Cerebellar nuclear complex (tissue), 1 donor: ENCODE measurements at places on chromosomes 1 and 21.

DNA sequence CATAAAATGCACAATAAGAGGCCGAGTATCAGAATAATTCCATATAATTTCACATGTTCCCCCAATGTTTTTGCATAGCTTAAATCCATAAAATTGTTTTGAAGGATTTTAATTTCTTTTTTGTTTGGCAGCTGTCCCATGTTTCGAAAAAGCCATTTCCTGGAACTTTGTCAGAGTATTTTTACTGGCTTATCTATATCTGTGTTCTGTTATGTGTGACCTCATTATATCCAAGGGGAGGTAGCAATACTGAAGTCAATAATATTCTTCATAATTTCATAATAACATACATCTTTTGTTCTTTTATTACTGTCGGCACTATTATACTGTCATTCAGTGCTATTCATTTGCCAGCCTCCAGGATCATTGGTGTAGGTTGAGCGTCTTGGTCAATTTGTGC is 9.4 kb upstream of the BACH1 start:
- no peak for DNase-seq

GRCh38 chr1:175449306-175449705 is 256.7 kb upstream of the KIAA0040 start:
- DNase-seq = no peak

DNA sequence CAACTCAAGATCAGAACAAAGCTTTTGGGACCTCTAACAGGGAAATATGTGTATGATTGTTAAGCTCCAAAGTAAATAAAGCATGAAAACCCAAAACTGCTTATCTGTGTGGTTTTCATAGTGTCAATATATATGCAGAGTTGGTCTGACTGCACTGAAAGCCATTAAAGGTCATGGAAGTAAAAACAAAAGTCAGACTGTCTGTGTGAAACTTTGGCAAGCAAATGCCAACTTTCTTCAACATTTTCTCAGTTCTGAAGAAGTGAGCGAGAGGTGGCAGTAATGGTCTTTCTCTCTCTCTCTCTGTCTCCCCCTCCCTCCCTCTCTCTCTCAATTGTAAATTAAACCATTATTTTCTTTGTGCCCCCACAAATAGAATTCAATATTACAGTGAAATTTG is 100.1 kb upstream of the S1PR1 start:
- DNase-seq = no peak

DNA sequence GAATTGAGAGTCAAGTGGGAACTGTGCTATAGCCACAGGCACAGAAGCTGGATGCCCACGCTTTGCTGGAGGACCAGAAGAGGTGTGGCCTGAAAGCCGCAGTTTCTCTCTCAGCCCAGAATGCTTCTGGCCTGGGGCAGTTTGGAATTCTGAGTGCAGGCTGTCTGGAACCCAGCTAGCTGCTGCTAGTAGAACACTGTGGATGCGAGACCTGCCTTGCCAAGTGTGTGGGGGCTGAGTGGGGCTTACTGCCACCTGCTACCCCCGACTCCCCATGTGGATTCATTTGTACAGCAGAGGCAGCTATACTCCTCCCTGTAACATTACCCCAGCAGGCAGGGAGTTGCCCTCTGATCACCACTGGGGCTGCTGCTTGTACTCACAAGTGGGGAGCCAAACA is 12.2 kb downstream of the ADAMTS1 start:
- no peak for DNase-seq

- DNase-seq = no peak
These were observed 32.9 kb upstream of the TMEM61 start for GRCh38 chr1:54947540-54947939.

GRCh38 chr1:31064718-31065309 is 703 bp downstream of the PUM1 start:
- no peak for DNase-seq

DNA sequence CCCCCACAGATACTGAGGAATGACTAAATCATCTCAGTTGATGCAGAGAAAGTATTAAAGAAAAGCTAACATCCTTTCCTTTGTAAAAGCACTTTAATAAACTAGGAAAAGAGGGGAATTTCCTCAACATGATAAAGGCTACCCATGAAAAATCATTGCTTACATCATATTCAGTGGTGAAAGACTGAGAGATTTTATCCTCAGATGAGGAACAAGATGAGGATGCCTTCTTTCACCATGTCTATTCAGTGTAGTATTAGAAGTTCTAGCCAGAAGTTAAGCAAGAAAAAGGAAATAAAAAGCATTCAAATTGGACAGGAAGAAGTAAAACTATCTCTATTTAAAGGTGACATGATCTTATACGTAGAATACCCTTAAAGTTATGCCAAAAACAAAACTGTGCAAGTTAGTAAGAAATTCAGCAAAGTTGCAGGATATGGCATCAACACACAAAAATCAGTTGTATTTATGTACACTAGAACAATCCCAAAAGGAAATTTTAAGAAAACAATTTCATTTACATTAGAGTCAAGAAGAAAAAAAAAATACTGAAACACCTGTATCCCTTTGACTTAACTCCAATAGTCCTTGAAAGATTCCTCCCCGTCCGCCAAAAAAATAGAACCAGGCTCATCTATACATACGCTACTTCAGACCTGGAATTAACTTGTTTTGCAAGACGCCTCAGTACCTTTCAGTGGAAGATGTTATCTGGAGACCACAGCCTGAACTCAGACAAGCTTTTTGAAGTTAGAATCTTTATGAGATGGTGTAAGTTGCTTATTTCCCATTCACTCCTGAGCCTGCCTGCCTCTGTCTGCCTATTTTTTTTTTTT is 17.5 kb downstream of the ZMYM4 start:
- no peak for DNase-seq

DNA sequence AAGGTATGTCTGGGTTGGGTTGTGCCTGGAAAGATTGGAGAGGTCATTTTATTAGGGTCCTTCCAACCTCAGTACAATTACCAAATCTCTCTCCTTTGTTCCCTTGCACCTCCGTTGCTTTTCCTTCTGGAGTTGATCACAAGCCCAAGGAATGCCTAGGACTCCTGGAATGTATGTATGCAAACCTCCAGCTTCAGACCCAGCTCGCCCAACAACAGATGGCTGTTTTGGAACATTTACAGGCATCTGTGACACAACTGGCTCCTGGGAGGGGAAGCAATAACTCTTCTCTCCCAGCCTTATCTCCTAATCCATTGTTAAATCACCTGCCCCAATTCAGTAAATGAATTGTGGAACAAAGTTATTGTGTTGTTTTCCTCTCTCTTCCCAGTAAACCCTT is 8.3 kb downstream of the TSACC start:
- DNase-seq = no peak

DNA sequence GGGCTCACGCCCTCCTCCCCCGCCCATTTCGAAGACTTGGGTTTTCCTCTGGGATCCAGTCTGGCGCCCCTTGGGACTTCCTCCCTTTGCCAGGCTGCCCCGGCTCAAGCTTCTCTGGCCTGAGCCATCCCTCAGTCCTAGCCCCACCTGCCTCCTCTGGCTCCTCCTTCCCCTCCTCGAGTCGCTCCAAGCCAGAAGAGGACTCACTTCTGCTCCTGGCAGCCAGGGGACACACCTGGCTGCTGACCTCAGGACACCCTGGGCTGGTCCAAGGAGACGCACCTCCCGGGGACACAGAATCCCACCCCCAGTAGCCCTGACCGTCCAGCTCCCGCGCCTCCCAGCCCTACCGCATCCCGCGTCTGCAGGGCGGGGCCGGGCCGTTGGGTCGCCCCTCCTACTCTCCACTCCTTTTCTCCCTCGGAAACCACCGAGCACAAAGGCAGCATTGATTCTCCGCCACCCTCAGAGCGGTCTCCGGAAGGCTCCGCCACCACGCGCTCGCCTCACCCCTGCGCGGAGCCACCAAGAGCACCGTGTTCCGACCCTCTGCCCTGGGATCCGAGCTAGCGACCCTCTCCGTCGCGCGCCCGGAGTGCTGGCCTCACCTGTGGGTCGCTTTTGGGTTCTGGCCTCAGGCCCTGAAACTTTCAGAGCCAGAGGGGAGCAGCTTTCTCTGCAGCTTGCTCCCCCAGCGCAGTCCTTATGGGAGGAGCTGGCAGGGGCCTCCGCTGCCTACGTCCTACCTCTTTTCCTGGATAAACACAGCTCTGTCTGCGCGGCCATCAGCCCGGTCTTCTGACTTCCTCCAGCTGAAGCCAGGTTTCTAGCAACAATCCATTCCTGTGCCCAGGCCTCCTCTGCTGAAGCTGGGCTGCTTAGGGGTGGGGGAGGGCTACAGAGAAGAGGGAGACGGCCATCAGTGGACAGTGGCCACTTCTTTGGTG is at the start of gene C2CD4D:
Gene C2CD4D (minus strand): TSS at position 364 of the 947 bp plus-strand sequence. CDS start 831 bp downstream, outside the sequence.
- no peak for DNase-seq

DNA sequence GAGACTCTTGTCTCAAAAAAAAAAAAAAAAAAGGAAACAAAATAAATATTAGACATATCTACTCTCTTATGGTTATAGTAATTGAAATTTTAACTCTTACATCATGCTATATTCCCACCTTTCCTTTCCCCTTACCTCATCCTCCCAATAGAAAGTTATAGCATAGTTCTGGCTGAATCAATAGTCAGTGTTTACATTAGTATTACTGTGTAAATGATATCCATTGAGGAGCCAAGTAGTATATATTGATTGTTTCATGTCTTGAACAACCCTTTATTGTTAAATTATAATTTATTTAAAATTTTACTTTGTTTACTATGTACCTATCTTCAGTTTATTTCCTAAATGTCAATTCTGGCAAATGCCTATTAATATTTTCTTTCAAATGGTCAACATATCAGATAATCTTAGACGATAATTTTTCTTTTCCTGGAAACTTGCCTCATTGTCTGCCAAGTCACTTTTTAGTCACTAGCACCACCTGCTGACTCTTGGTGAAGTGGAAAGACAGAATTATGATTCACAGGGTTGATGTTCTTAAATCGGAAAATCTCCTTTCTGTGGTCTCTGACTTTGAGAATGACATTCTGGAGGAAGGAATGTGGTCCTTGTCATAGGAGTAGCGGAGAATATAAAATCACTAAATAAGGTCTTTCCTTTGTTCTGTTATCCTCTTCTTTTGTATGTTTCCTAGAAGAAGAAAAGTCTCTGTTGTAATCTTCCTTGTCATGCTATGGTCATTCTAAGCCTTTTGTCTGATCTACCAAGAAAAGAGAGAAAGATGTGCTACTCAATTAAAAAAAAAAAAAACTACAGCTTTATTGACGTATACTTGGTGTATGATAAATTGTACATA is 8.6 kb downstream of the HJV start:
- no peak for DNase-seq

DNA sequence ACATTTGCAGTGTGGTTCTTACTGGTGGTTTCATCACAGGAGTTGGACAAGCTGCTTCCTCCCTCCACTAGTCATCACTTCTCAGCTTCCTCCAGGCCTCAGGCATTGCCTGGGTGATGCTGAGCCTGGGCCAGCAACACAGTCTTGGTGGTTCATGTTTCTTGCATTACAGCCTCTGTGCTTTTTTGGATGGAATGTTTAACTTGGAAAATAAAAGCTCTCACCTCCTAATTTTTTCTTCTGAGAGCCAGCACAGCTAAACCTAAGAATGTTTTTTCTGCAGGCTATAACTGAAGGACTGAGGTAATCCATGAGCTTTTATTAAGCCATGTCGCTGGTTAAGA is 66.1 kb upstream of the RHOU start:
- DNase-seq = no peak

GRCh38 chr1:96882096-96882495 is 160.5 kb downstream of the PTBP2 start:
- no peak for DNase-seq

DNA sequence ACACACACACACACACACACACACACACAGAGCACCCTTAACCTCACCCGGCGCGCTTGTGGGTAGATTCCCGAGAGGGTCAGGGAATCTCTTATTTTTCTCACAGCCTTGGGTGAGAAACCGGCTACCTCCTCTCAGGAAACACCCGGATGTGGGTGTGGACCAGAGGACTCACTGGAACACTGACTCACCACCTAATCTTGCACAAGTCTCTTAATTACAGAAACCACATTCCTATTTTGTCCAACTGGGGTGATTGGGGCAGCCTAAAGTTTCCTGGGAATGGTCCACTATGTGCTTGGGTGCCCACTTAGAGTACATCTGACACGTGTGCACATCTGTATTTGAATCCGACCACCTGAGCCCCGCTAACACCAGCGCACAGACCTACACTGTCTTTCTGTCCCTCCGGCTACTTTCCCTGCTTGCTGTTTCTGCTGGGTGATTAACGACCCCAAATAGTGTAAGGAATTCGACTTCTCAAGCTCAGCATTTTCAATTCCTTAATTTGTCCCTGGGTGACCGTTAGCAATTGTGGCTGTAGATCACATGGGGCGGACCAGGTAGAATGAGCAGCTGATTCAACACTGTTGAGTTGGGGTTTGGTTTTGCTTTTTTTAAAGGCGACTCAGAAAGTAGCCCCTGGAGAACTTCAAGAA is 14.0 kb upstream of the TBX15 start:
- DNase-seq = no peak

DNA sequence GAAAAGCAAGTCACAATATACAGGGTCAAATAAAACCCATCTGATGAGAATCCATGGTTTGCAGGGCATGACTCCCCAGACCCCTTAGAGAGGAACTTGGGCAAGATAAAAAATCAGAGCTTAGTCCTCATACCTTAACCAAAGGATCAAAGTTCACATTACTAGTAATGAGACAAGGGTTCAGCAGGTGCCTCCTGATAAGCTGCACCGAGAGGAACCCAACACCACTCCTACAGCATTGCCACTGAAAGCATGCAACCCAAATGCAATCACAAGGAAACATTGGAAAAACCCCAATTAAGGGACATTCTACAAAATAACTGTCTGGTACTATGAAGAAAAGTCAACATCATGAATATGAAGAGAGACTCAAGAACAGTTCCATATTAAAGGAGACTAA is 29.7 kb downstream of the CCDC185 start:
- no peak for DNase-seq

DNA sequence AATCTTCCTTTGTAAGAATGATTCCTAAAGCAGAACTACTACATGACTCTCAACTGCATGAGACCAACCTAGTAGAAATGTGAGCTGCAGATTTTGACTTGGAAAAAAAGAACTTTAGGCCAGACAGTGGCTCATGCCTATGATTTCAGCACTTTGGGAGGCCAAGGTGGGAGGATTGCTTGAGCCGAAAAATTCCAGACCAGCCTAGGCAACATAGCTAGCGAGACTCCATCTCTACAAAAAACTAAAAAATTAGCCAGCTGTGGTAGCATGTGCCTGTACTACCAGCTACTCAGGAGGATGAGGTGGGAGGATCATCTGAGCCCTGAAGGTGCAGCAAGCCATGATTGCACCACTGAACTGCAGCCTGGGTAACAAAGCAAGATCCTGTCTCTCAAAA is 24.7 kb upstream of the ITLN2 start:
- DNase-seq = no peak

GRCh38 chr1:86774305-86775295 is 70.2 kb downstream of the SH3GLB1 start:
- no peak for DNase-seq
